ENCODE measurements at places on chromosomes 5 and 9.

- DNase-seq: no peak
Measured at GRCh38 chr5:60488466-60489130, 211.4 kb downstream of the DEPDC1B start.

GRCh38 chr9:79129865-79130480 lies 441.8 kb upstream of the TLE4 start:
- no peak for DNase-seq

- no peak for DNase-seq
Measured at GRCh38 chr9:125293134-125293533, 31.5 kb downstream of the GAPVD1 start.

GRCh38 chr9:110110154-110110553 lies 97.8 kb downstream of the C9orf152 start:
- no peak for DNase-seq

- DNase-seq: no peak
Measured at GRCh38 chr5:141521244-141521781, 32.4 kb downstream of the PCDHGC5 start.

GRCh38 chr5:25851301-25851700 lies 1187.1 kb downstream of the CDH9 start:
- no peak for DNase-seq

GRCh38 chr5:88486431-88486830 lies 217.8 kb upstream of the TMEM161B start:
- DNase-seq: no peak

DNA sequence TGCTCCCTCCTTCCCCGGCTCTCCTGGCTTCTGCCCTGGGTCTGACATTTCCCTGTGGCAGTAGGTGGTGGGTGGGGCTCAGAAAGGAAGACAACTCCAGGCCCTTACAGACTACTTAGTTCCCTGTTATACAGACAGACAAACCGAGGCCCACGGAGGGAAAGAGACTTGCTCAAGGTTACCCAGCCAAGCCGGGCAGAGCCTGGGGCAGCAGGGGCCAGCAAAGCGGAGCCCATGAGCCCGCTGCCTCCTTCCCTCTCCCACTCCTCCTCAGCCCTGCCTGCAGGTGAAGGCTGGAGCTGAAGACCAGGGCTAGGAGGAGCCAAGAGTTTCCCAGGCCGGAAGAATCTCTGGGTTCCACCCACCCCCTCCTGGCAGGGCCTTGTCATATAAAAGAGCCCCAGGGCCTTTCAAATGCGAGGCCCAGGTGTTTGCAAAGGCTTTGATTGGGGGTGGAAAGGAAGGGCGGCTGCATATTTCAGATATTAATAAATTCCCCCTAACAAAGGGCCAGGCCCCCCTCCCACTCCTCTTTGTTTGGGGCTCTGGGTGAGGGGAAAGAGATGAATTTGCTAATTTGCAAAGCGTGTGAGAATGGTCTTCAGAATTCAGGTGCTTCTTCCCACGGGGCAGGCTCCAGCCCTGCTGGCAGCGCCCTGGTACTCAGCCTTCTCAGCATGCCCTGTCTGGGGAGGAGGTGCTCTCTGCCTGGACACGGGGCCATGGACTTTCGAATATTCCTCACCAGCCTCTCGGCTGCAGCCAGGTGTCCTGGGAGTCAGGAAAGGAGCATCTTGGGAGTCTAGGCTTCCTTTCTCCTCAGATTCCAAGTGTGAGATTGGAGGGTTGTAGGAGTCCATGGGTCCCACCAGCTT lies 21.5 kb downstream of the SLC6A7 start:
- no peak for DNase-seq

- DNase-seq: no peak
Measured at GRCh38 chr5:173883347-173883924, 4.7 kb upstream of the CPEB4 start.

DNA sequence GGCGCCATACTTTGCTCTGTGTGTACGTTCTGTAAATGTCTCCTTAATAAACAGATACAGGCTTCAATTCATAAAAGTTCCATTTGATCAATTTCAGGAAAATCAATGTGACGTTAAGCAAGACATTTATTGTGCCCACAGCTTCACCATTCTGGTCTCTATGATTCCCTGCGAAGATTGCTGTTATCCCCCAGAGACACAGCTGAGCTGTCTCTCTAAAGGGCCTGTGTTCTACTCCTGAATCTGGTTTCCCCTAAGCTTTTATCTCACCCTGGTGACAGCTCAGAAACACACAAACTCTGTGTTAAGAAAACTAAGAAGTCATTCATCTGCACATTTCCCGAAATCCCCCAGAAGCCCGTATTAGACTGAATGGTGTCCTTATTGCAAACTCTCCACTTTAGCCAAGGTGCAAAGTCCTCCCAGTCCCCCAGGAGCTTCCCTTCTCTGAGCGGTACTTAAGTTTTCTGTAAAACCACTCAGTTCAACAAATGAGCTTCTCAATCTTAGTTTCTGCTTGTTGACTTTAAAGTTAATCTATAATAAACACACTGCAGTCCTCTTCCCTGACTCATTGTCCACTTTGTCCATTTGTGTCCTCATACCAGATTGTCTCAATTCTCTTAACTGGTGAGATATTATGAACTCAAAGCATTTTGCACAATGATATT lies 1.4 kb upstream of the C5orf15 start:
- DNase-seq: no peak

- no peak for DNase-seq
Measured at GRCh38 chr5:172429201-172429940, 25.0 kb downstream of the SH3PXD2B start.

DNA sequence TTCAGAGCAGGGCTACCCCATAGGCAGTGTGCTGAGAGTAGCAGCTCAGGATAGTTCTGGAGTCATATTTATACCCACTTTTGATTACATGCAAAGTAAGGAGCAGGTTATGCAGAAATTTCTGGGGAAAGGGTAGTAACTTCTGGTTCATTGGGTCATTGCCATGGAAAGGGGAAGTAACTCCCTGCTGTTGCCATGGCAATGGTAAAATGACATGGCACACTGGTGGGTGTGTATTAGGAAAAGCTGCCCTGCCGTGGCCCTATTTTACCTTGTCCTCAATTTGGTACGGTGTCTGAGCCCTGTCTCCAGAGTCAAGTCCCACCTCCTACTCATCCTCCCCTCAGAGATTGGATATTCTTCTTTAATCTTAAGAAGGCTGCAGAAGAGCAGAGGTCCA lies 526.7 kb upstream of the TYRP1 start:
- DNase-seq: no peak

- no peak for DNase-seq
Measured at GRCh38 chr5:34684980-34685352, 28.8 kb downstream of the RAI14 start.

- DNase-seq: no peak
Measured at GRCh38 chr5:102523541-102524175, 24.9 kb upstream of the SLCO6A1 start.

DNA sequence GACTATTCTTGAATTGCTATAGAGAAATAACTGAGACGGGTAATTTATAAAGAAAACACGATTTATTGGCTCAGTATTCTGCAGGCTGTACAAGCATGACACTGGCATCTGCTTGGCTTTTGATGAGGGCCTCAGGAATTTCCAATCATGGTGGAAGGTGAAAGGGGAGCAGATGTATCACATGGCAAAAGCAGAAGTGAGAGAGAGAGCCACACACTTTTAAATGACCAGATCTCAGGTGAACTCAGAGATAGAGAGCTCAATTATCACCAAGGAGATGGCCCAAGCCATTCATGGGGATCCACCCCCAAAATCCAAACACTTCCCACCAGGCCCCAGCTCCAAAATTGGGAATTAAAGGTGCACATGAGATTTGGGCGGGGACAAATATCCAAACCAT lies 15.3 kb downstream of the GABRA1 start:
- no peak for DNase-seq

DNA sequence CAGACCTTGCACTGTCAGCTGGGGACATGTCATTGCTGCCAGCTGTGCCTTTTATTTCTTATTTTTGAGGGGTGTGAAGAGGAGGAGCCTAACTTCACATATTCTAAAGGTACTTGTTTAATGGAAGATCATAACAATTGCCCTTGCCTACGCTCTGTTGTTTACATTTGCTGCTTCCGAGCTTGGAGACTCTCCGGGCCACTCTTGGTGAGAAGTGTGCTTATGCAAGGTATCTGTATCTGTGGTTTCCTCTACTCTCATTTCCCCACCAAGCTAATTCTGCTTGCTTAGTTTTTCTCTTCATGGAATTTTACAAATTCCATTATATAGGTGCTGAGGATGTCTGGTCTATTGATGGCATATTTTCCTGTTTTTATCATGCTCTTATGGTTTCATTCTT lies 105.3 kb downstream of the RASGRF2 start:
- DNase-seq: no peak

DNA sequence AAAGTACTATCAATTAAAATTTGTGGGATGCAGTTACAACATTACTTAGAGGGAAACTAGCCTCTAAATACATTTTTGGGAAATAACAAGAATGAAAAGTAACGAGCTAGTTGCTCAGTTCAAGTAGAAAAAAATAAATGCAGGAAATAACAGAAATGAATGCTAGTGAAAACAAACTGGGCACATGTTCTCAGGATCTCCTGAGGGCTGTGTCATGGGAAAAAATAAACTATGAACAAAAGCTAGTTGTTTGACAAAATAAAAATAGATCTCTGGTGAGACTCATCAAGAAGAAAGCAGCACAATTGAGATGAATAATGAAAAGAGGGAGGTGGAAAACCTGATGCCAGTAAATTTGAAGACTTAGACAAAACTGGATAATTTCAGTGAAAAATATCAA lies 16.3 kb downstream of the IDNK start:
- no peak for DNase-seq

- DNase-seq: no peak
Measured at GRCh38 chr5:61943713-61944112, 362.3 kb upstream of the KIF2A start.

DNA sequence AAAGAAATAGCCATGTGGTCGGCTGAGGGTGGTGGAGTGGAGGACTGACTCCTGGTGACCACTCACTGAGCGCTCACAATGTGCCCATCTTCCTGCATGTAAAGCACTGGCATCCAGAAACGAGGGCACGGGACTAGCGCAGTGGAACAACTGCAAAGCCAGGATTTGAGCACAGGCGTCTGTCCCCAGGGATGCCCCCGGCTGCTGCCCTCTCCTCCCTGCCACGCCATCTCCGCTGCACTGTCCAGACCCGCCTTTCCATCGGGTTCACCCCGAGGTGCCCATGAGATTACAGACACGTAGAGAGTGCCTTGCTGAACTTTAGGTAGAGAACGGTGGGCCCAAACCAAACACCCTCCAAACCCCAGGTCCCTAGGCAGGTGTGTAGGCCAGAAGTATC lies 44.7 kb downstream of the PRRT1B start:
- no peak for DNase-seq

DNA sequence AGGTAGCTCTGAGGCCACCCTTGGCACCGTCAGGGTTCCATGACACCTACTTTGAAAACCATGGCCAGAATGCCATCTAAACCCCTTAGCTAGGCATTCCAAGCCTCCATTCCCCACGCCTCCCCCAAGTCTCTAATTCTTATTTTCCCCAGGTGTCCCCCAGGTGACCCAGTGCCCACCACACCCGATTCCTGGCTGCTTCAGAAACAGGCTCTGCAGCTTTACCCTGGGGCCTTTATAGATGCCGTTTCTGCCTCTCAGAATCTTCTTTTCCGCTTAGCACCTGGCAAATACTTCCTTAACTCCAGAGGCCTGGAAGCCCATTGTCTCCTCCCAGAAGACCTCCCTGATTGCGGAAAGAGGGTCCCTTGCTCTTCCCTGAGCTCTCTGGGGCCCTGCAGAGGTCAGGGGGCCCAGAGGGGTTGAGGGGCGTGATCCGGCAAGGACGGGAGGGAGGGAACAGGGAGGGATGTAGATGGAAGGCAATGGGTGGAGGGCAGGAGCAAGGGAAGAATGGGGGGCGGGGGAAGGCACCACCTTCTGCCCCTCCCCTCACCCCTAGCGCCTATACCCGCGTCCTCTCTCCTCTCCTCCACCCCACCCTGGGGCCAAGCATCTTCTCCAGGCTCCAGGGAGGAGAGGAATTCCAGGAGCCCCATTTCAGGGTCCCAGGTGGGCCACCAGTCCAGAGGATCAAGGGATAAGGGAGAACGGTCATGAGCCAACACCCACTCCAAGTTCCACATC lies 12.0 kb upstream of the WDR38 start:
- DNase-seq: no peak

DNA sequence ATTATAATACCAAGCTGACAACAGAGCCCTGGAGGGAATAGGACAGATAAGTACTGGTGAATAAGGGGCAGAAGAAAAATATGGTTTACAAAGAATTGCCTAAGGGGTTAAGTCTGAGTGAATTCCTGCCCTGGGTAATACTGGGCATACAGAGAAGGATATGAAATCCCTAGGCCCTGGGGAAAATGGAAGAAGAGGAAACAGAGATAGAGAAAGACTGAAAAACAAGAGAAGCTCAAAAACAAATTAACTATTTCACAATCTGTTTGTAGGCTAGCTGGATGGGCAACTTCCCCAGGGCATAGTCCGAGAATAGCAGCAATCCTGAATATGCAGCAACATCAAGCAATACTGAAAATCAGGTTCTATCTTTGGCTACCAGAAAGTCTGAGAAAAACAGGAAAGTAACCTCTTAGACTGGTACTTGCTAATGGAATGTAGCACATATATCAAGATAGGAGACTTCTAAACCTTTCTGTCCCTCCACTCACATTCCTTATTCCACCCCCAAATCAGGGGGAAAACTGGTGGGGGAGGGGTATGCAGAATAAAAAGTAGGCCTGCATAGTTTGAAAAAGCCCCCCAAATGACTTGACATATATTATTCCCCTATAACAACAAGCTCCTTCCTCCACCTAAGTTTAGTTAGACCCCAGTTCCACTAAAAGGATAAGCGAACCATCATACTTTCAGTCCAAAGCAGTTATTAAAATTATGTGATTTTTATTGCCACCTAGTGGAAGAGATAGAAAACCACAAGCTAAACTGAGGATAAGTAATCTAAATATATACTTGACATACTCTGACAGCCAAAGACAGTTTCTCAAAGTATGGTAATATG lies 20.6 kb downstream of the SLC38A9 start:
- DNase-seq: no peak

DNA sequence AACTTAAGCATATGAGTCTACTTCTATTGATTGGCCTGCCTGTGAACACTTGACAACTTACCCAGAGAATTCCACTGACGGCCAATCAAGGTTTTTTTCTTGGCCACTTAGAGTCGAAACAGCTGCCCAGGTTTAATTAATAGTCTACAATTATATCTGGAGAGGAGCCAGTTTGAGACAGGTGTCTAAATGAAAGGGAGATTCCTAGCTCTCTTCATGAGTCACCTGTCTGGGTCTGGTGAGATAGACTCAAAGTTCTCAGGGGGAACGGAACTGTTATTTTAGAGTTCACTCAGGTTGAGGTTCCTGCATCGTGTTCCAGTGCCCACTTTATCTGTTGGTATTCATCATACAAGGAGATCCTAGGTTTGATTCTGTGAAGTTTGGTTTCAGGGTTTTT lies 111.0 kb downstream of the CD180 start:
- DNase-seq: no peak

GRCh38 chr5:66407765-66408164 lies 188.4 kb upstream of the MAST4 start:
- no peak for DNase-seq

DNA sequence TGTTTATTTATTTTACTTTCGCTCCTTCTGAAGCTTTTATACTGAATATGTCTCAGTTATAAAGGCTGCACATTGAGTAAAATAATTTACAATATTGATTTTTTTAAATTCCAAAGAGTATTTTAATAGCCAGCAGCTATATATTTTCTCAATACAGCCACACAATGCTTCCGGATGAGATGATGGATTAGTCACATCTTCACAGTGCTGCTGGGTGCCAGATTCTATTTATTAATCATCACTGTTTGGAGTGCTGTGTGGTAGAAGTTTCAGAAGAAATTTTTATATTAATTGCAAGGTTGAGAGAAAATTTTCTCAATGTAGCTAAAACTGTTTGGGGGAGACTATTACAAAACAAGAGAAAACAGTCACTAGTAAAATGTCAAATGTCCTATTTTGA lies 989.8 kb downstream of the TLE4 start:
- no peak for DNase-seq
